ENCODE measurements at places on chromosomes 1 and 21. TPM values are rescaled to one million over a fixed set of nuclear protein-coding genes. Genes with fewer than 3 reads are reported as not detected.
A peak's percentile ranks its signal among the peaks of the same experiment; 100 is the strongest.

Gene NBPF12
- 1.9 TPM for total RNA-seq

Gene IVL
- total RNA-seq: not detected

Gene NEGR1
- 0.06 TPM for total RNA-seq

DNA sequence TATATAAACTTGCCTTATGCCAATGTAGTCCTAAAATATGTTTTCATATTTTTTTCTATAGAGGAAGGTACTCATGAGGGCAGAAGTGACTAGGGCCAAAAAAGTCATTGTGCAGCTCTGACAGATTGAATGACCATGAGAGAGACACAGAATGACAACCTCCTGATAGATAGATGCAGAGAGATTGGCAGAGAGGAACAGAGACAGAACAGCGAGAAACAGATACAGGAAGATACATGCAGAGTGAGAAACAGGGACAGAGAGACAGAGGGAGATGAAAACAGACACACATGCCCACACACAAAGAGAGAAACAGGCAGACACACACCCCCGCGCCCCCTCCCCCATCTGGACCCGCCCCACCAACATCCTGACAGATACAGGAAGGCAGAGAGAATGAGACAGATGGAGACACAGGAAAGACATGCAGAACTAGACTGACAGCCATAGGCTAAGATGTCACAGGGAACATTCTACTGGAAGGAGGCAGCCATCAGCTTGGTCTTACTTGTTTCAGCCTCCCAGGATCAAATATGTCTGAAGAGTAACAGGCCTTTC is 211.1 kb downstream of the ST6GALNAC3 start:
- DNase-seq: no peak

DNA sequence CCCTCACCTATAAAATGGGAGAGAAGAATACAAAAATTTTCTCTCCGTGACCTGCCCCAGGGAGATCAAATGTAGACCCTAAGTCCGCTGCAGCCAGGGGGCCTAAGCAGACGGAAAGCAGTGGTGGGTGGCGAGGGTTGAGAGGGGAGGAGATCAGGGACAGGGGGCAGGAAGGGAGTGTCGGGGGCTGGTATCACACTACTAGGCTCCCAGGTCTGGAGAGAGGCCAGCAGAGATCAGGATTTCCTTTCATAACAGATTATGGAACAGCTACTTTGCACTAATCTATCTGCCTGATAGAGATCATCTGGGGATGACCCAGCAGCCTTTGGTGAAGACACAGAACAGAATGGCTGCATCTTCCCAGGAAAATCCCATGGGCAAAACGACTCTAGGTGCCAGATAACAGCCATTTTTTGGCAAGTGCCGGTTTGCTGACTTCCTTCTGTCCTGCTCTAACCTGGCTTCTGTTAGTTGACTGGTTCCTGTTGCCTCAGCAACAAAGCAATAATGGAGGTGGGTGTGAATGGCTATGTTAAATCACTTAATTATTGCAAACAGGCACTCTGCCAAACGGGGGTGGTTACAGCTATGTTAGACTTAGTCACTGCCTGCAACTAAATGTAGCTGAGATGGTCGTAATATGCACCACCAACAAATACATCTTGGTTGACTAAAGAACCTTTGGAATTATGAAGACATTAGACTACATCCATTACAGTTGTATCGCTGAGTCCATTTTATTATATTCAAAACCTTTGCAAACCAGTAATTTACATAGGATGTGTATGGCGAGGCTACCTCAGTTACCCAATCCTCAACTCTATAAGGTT is 30.0 kb upstream of the EPS8L3 start:
- DNase-seq: peak; percentile 19

DNA sequence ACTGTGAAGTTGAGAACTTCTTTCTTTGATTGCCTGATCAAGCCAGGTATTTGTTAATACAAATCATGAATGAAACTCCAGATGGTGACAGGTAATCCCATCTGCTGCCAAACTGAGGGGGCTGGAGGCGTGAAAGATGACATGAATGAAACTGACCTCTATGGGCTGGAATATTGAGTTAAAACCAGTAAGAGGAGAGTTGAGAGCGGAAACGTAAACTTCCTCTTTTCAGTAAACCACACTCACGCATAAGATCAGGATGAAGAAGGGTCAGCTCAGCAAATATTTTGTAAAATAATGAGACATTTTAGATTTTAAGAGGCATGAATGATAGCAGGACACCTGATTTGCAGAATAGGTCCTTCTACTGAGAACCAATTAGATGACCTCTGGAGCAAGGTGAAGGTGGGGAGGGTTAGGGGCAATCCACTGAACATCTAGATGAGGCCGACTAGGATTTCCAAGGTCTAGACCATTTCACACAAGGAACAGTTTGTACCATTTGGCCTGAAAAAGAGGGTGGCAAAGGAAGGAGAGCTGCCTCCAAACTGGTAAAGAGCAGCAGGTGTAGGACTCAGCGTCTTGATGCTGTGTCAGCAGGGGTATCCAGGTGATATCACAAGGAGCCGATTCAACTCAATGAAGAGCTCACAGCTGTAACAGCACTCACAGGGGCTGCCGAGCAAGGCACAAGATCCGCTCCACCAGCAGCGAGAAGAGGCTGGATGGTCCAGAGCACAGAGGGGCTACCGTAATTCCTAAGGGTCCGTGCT is 132.6 kb downstream of the NTPCR start:
- DNase-seq: no peak

GRCh38 chr1:175317309-175317708 is 124.7 kb upstream of the KIAA0040 start:
- DNase-seq: no peak

Measured in G401 (cell line).